Omental fat pad (tissue), 4 donors: ENCODE measurements at places on chromosomes 11 and 22.
A peak's percentile ranks its signal among the peaks of the same experiment; 100 is the strongest.

GRCh38 chr11:1570001-1570453, 2.0 kb downstream of the DUSP8 start:
- no peak for DNase-seq

DNA sequence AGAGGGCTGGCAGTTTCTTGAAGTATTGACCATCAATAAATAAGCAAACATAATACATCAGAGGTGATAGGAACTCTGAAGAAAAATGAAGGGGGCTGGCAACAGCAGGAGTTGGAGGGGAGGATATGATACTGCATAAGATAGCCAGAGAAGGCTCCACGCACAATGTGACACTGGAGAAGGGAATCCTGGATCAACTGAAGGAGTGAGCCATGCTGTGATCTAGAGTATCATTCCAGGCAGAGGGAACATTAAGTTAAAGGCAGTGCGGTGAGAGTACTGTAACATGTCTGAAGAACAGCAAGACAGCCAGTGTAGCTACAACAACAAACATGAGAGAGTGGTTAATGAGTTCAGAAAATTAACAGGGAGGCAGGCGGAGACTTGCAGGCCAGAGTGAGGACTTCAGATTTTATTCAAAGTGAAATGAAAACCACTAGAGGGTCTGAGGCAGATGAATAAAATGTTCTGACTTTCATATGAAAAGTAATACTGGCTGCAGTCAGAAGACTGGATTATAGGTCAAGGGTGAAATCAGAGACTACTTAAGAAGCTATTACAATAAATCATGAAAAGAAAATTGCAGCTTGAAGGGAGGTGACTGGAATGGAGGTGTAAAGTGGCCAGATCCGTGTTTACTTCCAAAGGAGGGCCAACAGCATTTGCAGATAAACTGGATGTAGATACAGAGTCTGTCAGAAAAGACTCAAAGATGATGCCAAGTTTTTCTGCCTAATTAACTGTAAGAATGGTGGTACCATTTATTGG, 49.4 kb downstream of the RRAS2 start:
- no peak for DNase-seq

DNA sequence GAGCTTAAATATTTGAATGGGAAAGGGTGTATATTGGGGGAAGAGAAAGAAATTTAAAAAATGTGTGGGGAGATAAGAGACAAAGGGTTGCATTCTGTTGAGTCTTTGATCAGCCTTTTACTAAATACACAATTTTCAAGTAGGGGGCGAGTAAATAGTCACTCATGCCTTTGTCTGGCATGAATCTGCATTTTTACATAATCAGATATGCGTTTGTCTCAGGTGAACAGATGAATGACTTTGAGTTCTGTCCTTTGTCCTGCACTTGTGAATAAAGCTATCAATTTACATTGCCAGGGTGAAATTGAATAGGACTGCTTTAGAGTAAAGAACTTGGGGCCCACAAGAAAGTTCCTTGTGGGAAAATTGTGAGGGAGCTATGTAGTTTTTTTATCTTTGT, 523.6 kb upstream of the LUZP2 start:
- DNase-seq, result no peak

DNA sequence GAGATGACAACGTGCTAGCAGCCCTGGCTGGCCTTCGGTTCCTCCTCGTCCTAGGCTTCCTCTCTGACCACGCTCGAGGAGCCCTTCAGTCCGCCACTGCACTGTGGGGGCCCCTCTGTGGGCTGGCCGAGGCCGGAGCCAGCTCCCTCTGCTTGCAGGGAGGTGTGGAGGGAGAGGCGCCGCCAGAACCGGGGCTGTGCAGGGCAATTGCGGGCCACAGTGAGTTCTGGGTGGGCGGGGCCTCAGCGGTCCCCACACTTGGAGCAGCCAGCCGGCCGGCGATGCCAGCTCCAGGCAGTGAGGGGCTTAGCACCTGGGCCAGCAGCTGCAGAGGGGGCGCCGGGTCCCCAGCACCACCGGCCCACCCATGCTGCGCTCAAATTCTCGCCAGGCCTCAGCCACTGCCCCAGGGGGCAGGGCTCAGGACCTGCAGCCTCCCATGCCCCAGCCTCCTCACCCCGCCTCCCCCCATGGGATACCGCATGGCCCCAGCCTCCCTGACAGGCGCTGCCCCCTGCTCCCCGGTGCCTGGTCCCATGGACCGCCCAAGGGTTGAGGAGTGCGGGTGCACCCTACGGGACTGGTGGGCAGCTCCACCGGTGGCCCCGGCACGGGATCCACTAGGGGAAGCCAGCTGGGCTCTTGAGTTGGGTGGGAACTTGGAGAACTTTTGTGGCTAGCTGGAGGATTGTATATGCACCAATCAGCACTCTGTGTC, 399.4 kb downstream of the LUZP2 start:
- DNase-seq, result no peak

GRCh38 chr11:28245131-28245530, 136.9 kb downstream of the METTL15 start:
- no peak for DNase-seq

DNA sequence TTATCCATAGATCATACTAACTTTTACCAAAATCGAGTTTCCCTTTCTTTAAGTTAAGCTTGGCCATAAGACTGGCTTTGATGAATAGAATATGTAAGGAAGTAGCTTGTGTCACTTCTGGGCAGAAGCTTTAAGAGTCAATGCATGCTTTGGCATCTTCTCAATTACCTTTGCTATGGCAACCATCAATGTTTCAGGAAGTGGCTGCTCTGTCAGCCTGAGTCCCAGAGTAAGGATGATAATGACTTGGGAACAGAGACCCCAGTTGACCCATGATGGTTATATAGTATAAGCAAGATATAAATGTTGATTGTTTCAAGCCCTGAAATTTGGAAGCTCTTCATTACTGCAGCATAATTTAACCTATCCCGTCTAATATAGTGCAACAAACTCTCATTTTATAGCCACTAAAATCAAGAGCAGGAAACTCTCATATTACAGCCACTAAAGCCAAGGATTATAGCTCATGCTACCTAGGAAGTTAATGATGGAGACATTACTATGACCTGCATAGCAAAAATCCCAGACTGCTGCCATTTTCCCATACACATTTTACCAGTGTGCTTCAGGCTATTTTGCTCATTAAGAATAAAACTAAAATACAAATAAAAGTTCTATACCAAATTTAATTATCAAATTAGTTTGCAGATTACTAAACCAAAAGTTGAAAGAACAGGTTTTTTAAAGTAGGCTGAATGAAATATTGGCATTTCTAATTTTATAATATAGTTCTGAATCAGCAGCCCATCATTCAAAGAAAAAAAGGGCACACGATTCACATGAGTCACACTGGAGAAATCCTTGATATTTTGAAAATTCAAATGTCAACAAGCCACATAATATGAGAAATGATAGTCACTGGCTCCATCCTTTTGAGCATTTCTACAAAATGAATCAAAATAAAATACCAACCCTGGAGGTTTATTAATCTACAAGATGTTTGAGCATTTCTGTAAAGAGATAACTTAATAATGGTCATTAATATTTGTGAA, 23.8 kb downstream of the FSHB start:
- DNase-seq, result no peak

DNA sequence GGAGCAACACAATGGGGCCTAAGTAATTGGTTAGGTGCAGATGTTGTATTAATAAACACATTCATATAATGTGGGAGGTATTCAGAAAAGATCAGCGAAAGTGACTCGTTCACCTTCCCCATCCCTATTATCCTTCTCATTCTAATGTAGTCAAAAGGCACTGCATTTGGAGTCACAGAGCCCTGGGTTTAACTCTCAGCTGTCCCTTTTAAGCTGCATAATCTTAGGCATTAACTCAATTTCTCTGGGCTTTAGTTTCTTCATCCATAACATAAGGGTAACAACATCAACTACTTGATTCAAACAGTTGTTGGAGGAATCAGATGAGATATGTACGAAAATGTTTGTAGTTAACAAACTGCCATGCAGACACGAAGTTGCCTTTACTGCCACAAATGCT, 187.6 kb upstream of the PITPNB start:
- DNase-seq, result no peak

- DNase-seq, result no peak
Measured at GRCh38 chr11:2818503-2818902, 67.1 kb downstream of the CDKN1C start.

GRCh38 chr22:30636226-30637077, 871 bp downstream of the SLC35E4 start:
- no peak for DNase-seq

DNA sequence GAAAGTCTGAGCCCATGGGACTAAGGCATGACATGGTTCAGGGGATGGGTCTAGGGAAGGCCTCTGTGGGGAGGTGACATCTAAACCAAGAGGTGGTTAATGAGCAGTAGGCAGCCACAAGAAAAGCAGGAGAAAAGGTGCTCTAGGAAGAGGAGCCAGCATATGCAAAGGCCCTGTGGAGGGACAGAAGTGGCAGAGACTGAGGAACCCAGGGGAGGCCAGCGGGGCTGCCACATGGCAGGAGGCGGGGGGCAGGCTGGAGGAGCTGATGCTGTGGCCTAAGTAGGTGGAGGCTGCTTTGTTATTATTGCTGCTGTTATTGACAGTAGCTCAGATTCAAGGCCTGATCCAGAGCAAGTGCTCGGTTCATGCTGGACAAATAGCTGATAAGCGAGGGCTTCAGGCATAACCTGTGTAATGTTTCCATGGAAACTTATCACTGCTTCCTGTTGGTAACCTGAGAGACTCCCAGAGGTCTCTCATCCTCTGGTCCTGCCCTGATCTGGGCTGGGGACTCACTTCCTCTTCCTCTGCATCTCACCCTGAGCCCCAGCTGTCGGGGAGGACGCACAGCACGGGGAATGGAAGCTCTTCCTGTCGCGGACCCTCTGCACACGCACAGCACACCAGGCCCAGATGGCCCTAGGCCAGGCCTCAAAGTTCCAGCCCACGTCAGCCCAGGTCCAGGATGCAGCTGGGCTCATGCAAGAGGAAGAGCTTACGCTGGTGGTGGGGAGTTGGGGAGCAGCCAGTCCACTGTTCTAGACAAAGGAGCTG, 75.2 kb upstream of the TP53I11 start:
- DNase-seq, result no peak

DNA sequence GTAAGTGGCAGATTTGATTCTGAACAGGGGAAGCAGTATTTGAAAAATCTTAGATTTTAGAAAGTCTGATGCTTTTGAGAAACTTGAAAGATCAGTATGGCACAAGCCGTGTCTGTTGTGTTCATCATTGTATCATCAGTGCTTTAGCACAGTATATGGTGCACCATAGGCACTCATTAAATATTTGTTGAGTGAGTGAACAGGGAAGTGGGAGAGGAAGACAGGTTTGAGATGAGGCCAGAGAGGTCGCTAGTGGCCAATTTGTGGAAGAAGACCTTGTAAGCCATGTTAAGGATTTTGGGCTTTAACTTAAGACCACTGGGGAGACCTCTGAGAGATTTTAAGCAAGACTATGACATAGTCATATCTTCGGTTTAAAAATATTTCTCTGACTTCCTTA, 12.9 kb downstream of the CHEK1 start:
- DNase-seq, result no peak

- no peak for DNase-seq
Measured at GRCh38 chr11:82796998-82797961, 63.6 kb upstream of the FAM181B start.

DNA sequence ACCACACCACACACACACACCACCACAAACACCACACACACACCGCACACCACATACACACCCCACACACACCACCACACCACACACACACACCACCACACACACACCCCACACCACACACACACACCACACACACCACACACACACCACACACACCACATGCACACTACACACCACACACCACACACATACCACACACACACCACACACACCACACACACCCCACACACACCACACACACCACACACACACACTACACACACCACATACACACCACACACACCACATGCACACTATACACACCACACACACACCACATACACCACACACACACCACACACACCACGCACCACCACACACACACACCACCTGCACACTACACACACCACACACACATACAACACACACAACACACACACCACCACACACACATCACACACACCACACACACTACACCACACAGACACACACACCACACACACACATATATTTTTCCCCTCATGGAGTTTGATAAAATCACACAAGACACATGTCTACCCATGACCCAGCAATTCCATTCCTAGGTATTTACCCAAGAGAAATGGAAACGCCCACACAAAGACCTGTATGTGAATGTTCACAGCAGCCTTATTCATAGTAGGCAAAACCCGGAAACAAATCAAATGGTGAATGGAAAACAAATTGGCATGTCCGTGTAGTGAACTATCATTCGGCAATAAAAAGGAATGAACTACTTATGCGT, 14.3 kb downstream of the CD5 start:
- DNase-seq, result no peak

- DNase-seq, result no peak
Measured at GRCh38 chr11:72676861-72677341, 2.7 kb upstream of the PDE2A start.

- no peak for DNase-seq
Measured at GRCh38 chr11:114284914-114285313, 11.3 kb upstream of the NNMT start.

- no peak for DNase-seq
Measured at GRCh38 chr22:36913427-36914389, at the start of gene CSF2RB. Gene CSF2RB, plus strand, starts transcription at chr22:36913628. Its CDS starts 8,580 bp downstream, at chr22:36922208.

DNA sequence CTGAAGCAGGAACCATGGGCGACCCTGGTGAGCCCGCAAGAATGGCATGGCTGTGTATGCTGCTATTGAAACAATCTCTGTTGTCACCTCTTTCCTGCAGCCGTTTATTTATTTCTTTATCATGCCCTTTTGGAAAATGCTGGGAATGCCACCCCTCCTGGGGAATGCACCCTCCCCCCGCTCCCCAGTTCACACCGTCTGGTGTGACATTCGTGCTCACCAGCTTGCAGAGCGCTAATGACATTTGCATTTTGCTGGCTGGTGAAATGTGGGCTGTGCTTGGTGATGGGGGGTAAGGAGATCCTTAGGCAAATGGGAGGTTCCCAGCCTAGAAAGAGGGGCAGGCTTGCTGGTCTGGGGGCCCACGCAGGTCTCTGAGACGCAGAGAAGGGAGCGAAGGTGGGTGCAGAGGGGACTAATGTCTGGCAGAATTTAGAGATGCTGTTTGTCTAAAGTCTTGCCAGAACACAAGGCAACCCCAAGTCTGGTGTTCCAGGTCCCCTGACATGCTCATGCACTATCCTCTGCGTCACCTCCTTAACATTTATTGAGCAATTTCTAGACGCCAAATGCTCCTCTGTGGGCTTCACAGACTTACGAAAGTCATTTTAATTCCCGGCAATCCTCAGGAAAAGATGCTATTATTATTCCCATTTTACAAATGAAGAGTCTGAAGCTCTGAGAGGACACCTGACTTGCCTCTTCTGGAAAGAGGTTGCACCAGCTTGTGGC, 91.7 kb downstream of the TP53I11 start:
- DNase-seq, result no peak

DNA sequence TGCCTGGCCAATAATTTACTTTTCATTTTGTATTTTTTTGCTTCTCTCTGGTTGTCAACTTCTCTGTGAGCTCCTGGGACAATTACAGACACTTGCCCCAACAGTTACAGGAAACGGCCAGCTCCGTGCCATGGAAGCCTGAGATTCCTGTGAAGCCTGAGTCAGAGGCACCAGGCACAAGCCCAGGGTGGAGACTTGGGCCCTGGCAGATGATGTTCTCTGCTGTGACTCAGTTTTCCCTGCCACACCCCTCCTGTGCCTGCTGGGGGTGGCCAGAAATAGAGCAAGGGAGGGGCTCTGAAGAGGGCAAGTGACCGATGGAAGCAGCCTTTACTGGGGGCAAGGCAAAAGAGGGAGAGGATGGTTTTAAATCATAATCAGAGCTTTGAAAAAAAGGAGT, 4.9 kb downstream of the ATP5MGL start:
- peak; percentile 56 for DNase-seq

- no peak for DNase-seq
Measured at GRCh38 chr11:2847561-2847960, 38.0 kb downstream of the CDKN1C start.
